ENCODE measurements at places on chromosomes 7 and 10.
A peak's percentile ranks its signal among the peaks of the same experiment; 100 is the strongest.

- no peak for DNase-seq
These were observed 884 bp upstream of the PRF1 start for GRCh38 chr10:70603449-70603801.

- DNase-seq, result no peak
These were observed 1.4 kb downstream of the C10orf71 start for GRCh38 chr10:49300140-49300974.

GRCh38 chr7:95598511-95598910 lies 2.2 kb upstream of the PDK4 start:
- DNase-seq, result no peak

- DNase-seq, result no peak
These were observed 180.9 kb upstream of the LRRTM3 start for GRCh38 chr10:66744915-66745314.

DNA sequence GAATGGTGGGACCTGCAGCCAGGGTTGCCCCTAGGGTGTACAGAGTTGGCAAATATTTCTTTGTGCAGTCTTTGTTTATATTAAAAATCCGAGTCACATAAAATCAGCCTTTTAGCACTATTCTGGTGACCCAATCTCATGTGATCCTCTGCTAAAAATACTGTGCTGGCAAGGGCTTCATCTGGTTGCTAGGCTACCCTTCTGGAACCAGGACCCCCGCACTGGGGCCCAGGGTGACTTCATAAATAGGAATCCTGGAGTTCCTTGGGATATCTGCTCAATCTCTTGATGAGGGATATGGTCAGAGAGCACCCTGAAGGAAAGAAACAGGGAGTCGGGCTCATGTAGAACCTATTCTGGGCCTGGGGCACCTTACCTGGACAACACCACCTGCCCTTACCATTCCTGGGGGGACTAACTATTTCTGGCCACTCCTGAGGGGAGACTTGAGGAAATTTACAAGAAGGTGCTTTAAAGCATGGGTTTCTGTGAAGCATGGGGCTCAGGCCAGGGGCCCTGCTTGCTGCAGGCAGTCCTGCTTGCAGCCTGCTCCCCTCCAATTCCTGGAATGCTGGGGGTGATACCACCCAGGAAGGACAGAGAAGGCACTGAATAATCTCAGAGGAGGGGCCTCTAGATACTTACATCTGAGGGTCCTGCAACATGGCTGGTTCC lies 44.7 kb downstream of the SH2D4B start:
- no peak for DNase-seq

DNA sequence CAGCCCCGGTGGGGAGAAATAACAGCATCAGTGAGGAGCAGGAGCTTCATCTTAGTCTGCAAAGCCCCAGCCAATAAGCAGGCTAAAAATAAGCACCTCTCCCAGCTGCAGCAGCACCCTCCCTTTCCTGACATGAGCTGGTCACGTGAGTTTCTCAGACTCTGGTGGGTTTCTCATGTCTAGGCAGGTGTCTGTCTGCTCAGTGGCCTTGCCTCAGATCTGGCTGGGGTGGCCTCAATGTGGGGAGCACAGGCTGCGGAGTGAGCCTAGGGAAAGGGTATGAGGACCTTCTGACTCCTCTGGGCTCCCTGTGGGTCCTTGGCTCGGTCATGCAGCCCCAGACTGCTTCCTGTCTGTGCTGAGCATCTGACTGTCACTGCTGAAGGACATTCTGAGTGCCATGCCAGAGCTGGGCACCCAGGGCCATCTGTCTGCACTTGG lies 81.6 kb upstream of the LRRC4 start:
- peak; percentile 49 for DNase-seq

Measured in NCI-H1436 (cell line).